DMS79 treated with DMSO at 0.1 percent for 48 hours (cell line): ENCODE measurements at places on chromosomes 13 and 19.
A peak's percentile ranks its signal among the peaks of the same experiment; 100 is the strongest.

DNA sequence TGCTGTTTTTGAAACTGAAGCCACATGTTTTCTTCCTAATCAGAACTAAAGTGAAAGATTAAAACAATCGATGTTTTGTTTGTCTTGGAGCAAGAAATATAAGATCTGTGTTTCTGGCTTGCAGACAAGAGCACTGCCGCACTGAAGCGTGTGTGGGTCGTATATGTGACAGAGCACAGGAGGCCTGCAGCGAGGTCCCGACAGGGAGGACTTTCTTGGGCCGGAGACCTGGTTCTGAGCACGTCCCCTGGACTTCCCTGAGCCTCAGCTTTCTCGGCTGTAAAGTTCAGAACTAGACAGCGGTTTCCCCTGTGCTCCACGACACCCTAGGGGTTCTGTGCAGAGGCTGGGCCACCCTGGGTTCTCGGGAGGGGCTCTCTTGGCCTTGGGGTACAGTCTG lies 60.5 kb downstream of the GADD45B start:
- DNase-seq = no peak

GRCh38 chr13:35984776-35985453 lies 146.3 kb downstream of the DCLK1 start:
- peak; percentile 62 for DNase-seq

DNA sequence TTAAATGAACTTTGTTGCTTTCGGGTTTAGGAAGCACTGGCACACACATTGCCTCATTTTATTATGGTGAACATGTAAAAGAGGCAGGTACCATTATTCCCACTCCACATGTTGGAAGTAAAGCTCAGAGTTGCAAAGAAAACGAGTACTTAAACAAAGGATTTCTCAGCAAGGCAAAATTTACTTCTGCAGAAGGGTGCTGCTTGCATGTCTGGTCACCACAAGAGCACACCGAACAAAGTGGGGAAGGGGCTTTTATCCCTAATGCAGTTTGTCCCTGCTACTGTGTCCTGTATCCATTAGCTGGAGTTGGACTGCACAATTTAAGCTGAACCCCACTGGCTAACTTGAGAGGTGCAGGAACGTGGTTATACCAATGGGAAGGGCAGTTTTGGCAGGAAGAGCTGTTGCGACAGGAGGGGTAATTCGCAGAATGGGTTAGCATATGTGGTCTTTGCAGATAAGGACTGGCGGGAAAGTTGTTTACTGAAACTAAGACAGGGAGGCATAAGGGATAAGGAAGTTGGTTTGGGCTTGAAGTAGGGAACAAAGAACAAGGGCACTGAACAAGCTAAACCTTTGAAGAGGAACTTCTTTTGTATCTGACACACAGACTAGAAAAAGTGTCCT lies 545.5 kb downstream of the UQCRFS1 start:
- no peak for DNase-seq

DNA sequence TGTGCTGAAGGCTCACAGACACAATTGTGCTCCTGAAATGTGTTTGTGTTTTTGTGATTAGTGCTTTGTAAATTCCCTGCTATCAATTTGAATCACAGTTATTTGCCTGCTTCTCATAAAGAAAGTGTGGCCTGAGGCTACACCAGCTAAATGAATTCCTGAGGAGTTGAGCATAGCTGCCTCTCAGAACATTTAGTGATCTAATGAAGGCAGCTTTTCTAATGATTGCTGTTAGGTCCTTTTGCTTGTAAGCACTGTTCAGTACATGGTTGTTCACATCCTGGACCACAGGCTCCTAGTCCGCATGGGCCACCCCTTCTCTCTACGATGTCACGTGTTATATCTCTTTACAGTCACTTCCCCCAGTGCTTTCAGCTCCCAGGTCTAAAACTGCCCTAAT lies 238.2 kb downstream of the B3GLCT start:
- DNase-seq = no peak

DNA sequence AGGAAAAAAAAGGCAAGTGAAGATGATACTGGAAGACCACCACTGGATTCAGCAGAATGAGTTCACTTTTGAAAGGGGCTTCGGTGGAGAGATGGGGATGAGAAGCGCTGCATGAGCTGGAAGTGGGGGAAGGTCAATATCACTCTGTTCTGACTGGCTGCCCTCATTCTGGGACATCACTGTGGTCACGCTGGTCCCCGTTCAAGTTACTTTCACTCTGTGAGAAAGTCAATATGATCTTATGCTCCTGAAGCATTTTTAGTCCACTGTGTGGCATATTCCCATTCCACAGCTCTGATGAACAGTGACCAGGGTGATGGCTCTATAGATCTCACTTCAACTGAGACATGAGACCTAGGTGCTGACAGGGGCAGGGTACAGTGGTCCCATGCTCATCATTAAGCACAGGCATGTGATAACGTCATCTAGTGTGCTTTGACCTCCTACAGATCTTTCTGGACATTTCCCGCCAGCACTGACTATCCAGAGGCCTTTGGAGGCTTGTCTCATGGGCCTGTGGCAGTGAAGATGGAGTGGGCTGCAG lies 40.2 kb upstream of the GPR183 start:
- no peak for DNase-seq

- DNase-seq = no peak
These were observed 14.1 kb upstream of the CCNA1 start for GRCh38 chr13:36418022-36418805.

- DNase-seq = peak; percentile 50
These were observed 9.3 kb upstream of the PEAK3 start for GRCh38 chr19:2291185-2291751.

- peak; percentile 9 for DNase-seq
These were observed 109.5 kb upstream of the SPATA13 start for GRCh38 chr13:24050796-24051715.

- no peak for DNase-seq
These were observed 98.2 kb downstream of the OLFM4 start for GRCh38 chr13:53126841-53127245.

DNA sequence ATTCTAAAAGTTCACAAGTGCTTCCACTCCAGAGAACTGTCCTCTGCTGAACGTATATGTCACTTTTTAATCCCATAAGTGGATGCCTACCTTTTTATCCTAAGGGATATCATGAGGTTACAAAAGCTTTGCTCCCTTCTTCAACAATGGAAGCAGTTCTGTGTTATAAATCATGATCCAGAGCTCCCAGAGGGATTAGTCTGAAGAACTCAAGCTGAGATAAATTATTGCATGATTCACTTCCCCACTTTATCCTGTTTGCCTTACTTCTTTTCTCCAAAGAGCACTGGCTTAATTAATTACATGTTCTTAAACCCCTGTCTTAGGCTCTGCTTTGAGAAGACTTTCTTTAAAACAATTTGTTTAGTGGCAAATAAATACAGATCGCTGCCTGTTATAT lies 246.7 kb downstream of the PCDH17 start:
- no peak for DNase-seq

GRCh38 chr13:34165158-34165557 lies 347.2 kb downstream of the RFC3 start:
- no peak for DNase-seq

- DNase-seq = no peak
These were observed at the start of gene ERICH4 for GRCh38 chr19:41442473-41443355. Gene ERICH4 (plus strand): TSS chr19:41443156. CDS start chr19:41443170, 14 bp downstream.

- DNase-seq = no peak
These were observed 5.5 kb upstream of the RLN3 start for GRCh38 chr19:14022469-14022868.

GRCh38 chr19:6457958-6458694 lies 1.5 kb downstream of the SLC25A23 start:
- no peak for DNase-seq

DNA sequence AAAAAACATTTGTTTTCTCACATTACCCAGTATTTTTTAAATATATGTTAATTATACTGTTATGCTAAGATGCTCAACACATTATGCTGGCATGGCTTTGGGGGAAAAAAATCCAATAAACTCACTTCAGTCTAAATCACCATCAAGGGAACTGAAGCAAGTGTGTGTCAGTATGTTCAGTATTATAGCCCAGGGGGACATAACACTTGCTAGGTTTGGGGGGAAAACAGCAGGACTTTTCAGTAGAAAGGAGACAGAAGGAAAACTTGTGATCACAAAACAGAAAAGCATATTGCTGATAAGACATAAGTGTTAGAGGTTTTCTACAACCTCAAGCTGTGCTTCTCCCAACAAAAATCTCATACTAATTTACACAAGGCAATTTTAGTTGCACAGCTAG lies 1759.9 kb upstream of the PCDH20 start:
- no peak for DNase-seq

DNA sequence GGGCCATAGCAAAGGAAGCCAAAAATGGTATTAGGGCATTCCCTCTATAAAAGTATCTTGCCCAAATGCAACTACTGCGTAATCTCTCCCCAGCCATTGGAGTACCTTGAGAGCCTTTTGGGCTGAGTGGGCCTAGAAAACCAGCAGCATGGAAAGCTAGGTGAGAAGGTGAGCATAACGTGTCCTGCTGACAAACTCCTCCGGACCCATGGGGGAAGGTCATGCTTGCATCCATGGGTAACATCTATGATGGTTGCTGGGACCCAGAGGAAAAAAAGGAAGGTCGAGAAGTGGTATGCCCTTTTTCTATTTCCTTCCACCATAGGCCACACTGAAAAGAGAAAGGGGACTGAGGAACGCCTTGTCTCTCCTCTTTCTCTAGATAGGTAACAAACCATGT lies 57.4 kb downstream of the ZNF728 start:
- DNase-seq = no peak

DNA sequence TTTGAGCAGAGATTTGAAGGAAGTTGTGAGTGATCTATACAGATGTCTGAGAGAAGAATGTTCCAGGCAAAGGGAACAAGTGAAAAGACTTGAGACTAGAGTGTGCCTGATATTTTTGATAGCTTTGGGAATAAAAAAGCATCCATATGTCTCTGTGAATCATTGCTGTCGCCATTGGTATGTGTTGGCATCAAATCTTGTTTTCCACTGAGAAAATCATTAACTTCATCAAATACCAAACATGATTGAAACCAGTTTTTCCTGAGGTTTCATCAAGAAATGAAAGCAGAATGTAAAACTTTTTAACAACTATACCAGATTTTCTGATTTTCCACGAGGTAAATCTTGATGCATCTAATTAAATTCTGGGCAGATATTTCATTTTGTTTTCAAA lies 862.6 kb downstream of the DIAPH3 start:
- DNase-seq = no peak

- DNase-seq = no peak
These were observed 2.7 kb downstream of the PIAS4 start for GRCh38 chr19:4009990-4010807.

DNA sequence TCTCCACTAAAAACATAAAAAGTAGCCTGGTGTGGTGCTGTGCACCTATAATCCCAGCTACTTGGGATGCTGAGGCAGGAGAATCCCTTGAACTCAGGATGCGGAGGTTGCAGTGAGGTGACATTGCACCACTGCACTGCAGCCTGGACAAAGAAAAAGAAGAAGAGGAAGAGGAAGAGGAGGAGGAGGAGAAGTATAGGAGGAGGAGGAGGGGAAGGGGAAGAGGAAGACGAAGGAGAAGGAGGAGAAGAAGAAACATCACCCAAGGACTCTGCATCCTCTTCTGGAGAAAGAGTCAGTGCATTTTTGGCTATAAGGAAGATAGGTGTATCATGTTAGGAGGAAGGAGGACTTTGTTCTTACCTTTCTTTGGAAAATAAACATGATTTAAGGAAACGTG lies 13.0 kb upstream of the FPR3 start:
- no peak for DNase-seq

- no peak for DNase-seq
These were observed 342 bp downstream of the DDX49 start for GRCh38 chr19:18919900-18920214.

DNA sequence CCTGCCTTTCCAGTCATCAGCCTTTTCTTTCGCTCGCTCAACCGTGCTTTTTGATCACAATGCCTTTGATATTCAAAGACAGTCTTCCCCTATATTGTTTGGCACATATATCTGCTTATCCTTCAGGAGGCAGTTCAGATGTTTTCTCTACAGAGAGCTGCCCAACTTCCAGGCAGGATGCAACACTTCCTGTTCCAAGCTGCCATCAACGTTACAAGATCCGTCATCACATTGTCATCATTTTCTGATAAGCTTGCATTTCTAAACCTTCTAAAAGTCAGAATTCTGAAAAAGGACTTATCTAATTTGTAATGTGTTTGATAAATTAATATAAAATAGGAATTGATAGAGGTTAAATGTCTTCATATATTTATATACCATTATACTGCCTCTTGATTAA lies 574.2 kb downstream of the TBC1D4 start:
- no peak for DNase-seq

GRCh38 chr13:73422973-73423372 lies 364.2 kb downstream of the KLF5 start:
- no peak for DNase-seq

GRCh38 chr19:40398417-40399131 lies 8.6 kb upstream of the HIPK4 start:
- DNase-seq = no peak

- DNase-seq = no peak
These were observed 935 bp downstream of the ARID3A start for GRCh38 chr19:926589-927350.

- DNase-seq = no peak
These were observed 69.5 kb upstream of the ANKRD10 start for GRCh38 chr13:110984381-110984780.

- DNase-seq = no peak
These were observed 643.9 kb downstream of the TBC1D4 start for GRCh38 chr13:74838096-74838495.

- DNase-seq = no peak
These were observed 8.4 kb downstream of the MKNK2 start for GRCh38 chr19:2042485-2043250.

GRCh38 chr13:25034173-25034572 lies 61.8 kb upstream of the PABPC3 start:
- DNase-seq = no peak

DNA sequence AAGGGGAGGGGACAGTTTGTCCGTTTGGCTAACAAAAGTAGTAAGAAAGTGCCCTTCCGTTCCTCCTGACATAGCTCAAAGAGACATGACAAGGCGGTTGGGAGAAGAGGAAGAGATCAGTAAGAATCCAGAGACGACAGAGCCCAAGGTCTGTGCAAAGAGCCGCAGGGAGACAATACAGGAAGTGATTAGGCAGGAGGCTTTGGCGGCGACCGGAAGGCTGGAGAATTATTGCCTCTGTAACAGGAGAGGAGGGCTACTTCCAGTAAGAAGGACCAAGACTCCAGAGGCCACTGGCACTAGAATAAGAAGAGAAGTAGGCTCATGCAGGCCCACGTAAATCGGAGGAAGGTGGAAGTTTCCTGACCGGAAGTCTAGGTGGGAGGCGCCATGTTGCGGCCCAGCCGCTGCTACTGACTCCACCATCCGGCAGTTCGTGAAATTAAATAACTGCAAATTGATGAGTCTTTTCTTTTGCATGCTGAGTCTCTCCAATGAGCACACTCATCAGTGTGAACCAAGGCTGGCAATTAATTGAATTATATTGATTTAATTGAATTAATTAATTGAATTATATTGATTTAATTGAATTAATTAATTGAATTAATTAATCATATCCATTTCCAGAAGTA lies 9.9 kb downstream of the RFX2 start:
- DNase-seq = no peak

GRCh38 chr13:77740931-77741596 lies 43.6 kb downstream of the SLAIN1 start:
- DNase-seq = no peak

GRCh38 chr19:33280351-33280921 lies 21.9 kb downstream of the CEBPA start:
- peak; percentile 36 for DNase-seq
